Progenitor cell of endocrine pancreas (in vitro differentiated cells): ENCODE measurements at places on chromosomes 11 and 22. TPM values are rescaled to one million over a fixed set of nuclear protein-coding genes. Genes with fewer than 3 reads are reported as not detected.

DNA sequence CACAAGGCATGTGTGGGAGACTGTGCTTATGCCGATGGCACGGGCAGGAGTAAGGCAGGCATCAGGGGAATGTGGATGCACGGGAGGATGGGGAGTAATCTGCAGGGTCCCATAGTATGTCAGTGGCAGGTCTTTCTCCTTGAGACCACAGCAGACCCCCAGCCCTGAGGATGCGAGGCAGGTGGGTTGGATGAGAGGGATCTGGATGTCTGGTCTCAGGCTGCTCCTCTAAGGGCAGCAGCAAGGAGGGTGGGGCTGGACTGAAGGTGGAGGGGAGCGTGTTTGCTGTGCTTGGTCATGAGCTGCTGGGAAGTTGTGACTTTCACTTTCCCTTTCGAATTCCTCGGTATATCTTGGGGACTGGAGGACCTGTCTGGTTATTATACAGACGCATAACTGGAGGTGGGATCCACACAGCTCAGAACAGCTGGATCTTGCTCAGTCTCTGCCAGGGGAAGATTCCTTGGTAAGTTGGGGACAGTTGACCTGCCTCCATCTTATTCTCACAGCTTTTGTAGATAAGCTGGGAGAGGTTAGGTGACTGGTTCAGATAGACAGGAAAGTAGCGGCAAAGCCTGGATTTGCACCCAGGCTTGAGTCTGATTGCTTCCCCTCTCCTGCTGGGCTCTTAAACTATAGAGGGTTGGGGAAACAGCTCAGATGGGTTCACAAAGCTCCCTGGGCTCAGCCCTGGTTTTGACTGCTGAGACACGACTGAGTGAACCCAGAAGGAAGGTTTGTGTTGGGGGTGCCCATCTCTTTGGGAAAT is at the start of gene APOL1:
Gene APOL1 (plus strand): TSS at position 380 of the 769 bp plus-strand sequence. CDS start 1,823 bp downstream, outside the sequence.
- no peaks in the 10 kb centered on the region for H3K4me1 ChIP-seq
- H3K27me3 ChIP-seq = no peaks in the 10 kb centered on the region
- no peak for DNase-seq
- no peak within 1 kb of the TSS for H3K4me3 ChIP-seq

GRCh38 chr11:59183771-59184170 is 11.8 kb downstream of the DTX4 start:
- peaks cover 46% of the 10 kb centered on the region for H3K36me3 ChIP-seq
- H3K27me3 ChIP-seq = no peaks in the 10 kb centered on the region
- peak overlapping the region; percentile 62 for H3K27ac ChIP-seq
- H3K4me1 ChIP-seq = peaks cover 45% of the 10 kb centered on the region
- no peak for DNase-seq
- no peak overlapping the region for H3K4me3 ChIP-seq

GRCh38 chr11:104594228-104594958 is 303.9 kb downstream of the CASP12 start:
- no peak overlapping the region for H3K27ac ChIP-seq
- H3K4me3 ChIP-seq = no peak overlapping the region
- no peaks in the 10 kb centered on the region for H3K27me3 ChIP-seq
- no peak for DNase-seq

DNA sequence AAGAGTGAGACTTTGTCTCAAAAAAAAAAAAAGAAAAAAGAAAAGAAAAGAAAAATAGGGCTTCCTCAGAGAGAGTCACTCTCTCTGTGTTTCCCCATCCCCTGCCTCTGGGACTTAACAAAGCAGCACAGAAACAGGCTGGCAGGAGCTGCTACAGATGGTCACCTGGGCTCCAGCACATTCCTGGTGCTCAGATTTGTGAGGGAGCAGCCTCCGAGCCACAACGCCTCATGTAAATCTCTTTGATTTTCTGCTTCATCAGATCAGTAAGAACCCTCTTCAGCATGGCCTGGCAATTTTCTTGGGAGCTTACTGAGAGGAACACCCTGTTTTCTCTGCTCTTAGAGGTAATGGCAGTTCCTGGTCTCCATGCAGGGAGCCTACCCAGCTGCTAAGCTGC is 15.2 kb upstream of the LDHA start:
- H3K27ac ChIP-seq = no peak overlapping the region

GRCh38 chr11:16587670-16588069 is 150.8 kb upstream of the C11orf58 start:
- H3K4me3 ChIP-seq = no peak overlapping the region
- no peaks in the 10 kb centered on the region for H3K4me1 ChIP-seq
- no peak for DNase-seq
- H3K27ac ChIP-seq = no peak overlapping the region
- no peaks in the 10 kb centered on the region for H3K36me3 ChIP-seq

DNA sequence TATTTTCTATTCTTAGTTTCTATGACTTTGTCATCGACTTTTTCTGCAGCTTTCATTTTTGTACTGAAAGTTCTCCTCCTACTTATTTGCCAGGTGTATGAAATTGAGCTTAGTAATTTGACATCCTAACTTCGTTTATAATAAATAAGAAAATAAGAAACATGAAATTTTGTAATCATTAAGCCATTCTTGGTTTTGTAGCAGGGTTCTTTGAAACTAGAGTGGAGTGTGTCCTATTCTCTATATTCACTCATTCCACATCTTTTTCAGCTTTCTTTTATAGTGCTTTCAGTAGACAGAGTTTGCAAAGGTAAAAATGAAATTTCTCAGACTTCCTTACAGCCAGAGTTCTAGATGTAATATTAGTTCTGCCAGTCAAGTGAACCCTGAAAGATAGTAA is 47.8 kb downstream of the FANCF start:
- H3K27me3 ChIP-seq = no peaks in the 10 kb centered on the region
- no peaks in the 10 kb centered on the region for H3K4me1 ChIP-seq
- no peak overlapping the region for H3K4me3 ChIP-seq
- H3K36me3 ChIP-seq = no peaks in the 10 kb centered on the region

GRCh38 chr11:10715571-10715970 is 22.0 kb upstream of the IRAG1 start:
- DNase-seq = no peak
- no peak overlapping the region for H3K27ac ChIP-seq
- H3K36me3 ChIP-seq = no peaks in the 10 kb centered on the region
- H3K27me3 ChIP-seq = no peaks in the 10 kb centered on the region

- no peaks in the 10 kb centered on the region for H3K27me3 ChIP-seq
- H3K4me3 ChIP-seq = no peak overlapping the region
- H3K36me3 ChIP-seq = peaks cover 15% of the 10 kb centered on the region
- no peaks in the 10 kb centered on the region for H3K4me1 ChIP-seq
These were observed 5.1 kb downstream of the IL18BP start for GRCh38 chr11:72003776-72004171.

GRCh38 chr11:79259800-79260199 is 181.0 kb downstream of the TENM4 start:
- H3K4me1 ChIP-seq = no peaks in the 10 kb centered on the region
- DNase-seq = no peak
- H3K36me3 ChIP-seq = no peaks in the 10 kb centered on the region
- no peak overlapping the region for H3K27ac ChIP-seq

GRCh38 chr11:69319255-69320106 is 25.5 kb downstream of the MYEOV start:
- H3K27ac ChIP-seq = no peak overlapping the region
- no peak for DNase-seq
- no peaks in the 10 kb centered on the region for H3K36me3 ChIP-seq
- peaks cover 3% of the 10 kb centered on the region for H3K27me3 ChIP-seq
- H3K4me1 ChIP-seq = no peaks in the 10 kb centered on the region

DNA sequence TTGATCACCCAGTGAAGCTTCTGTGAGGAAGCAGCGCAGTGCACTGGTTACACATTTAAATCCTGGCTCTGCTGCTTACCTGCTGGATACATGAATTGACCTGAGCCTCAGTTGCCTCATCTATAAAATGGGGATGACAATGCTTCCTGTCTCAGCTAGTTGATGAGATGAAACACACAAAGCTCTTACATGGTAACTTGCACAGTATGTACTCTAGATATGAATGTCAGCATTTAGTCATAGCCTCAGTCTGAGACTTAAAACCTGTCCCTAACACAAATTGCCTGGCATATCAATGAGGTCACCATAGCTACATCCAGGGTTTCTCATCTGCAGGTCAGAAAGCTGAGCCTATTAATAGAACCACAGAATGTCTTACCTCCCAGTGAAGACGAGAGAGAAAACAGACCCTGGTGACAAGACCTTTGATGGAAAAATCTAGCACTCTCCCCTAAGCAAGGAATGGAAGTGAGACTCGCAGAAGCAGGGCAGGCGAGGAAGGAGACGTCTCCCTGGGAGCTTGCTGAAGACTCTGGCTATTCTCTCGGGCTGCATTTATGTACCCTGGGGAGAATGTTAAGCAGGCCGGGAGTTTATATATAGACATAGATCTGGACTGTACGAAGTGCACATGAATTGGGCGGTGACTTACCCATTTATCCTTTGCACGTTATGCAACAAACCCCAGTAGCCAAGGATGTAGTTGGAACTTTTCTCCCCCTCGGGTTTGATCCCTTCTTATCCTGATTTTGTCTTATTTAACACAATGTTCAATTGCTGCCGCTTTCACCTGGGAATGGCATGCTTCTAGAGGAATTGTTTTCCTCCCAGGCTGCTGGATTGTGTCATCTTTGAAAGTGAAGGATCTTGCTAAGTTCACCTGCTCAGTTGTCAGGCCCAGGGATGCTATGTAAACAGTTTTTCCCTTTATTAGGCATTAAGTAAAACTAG is 18.0 kb downstream of the SDHAF2 start:
- no peak overlapping the region for H3K4me3 ChIP-seq
- H3K27me3 ChIP-seq = no peaks in the 10 kb centered on the region
- DNase-seq = no peak
- H3K4me1 ChIP-seq = peaks cover 4% of the 10 kb centered on the region
- H3K27ac ChIP-seq = no peak overlapping the region

DNA sequence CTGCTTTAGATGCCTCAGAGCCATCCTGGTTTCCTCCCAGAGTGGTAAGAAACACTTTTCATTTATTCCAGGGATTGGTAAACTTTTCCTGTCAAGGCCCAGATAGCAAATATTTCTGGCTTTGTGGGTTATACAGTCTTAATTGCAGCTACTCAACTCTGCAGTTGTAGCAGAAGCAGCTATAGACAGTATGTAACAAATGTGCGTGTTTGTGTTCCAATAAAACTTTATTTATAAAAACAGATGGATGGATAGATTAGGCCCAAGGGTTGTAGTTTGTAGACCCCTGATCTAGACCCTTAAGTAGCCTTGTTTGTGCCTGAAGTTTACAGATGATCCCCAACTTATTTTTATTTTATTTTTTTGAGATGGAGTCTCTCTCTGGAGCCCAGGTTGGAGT is 17.9 kb downstream of the NNMT start:
- no peaks in the 10 kb centered on the region for H3K36me3 ChIP-seq
- H3K27ac ChIP-seq = no peak overlapping the region
- H3K4me3 ChIP-seq = no peak overlapping the region

DNA sequence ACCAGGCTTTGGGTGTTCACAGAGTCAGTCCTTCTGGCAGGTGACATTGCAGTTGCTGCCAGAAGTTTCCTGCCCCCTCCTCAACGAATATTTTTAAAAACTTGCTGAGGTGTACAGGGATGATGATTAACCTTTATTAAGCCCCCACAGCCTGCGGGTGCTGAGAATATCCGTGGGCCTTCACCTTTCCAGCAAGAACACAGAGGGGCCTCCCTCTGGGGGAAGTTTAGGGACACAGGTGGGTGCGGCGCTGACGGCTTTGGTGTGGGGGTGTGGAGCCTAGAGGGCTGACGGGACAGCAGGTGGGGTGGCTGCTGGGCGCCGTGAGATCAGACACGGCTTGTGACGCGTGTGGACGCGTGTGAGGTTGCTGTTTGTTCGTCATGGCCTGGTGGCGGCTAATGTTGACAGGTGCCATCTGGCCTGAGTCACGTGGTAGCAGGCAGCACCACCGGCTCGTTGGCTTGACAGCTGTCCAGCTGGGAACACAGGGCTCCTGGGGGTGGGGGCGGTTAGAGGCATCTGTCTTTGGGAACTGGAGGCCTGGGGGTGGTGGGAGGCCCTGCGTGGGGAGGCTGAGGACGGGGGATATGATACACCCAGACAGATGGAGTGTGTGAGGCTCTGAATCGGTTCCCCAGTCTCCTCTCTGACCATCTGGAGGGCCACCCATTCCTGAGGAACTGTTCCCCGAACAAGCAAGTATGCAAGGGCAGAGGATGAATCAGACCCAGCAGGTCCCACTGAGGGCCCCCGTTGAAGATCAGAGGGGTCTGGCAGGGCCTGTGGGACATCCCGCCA is 12.5 kb upstream of the LRRC10B start:
- no peak overlapping the region for H3K27ac ChIP-seq
- H3K4me3 ChIP-seq = no peak overlapping the region
- no peaks in the 10 kb centered on the region for H3K4me1 ChIP-seq
- no peaks in the 10 kb centered on the region for H3K36me3 ChIP-seq
- no peak for DNase-seq

DNA sequence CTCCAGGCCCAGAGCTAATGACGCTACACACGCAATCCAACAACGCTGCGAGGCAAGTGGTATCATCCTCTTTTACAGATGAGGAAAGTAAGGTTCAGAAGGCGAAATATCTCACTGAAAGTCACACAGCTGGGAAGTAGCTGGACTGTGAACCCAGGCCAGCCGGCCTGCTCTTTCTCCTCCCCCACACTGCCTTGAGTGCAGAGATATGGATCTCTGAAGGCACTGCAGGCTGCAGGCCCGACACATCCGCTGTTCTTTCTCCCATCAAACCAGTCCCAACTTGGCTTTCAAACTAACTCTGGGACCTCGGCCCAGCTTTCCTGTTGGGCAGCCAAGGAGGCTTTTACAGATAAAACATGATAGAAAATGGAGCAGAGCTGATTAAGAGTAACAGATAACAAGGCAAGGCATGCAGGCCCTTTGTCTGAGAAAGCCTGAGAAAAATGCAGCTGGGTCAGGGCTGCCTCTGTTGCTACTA is 64.0 kb upstream of the PTPRJ start:
- peaks cover 14% of the 10 kb centered on the region for H3K4me1 ChIP-seq
- no peak overlapping the region for H3K4me3 ChIP-seq
- H3K27me3 ChIP-seq = no peaks in the 10 kb centered on the region
- peak overlapping the region; percentile 82 for H3K27ac ChIP-seq
- DNase-seq = no peak

GRCh38 chr22:31814942-31815341 is 61.1 kb downstream of the DEPDC5 start:
- H3K27me3 ChIP-seq = no peaks in the 10 kb centered on the region
- DNase-seq = no peak
- peaks cover 9% of the 10 kb centered on the region for H3K4me1 ChIP-seq
- no peak overlapping the region for H3K4me3 ChIP-seq
- no peak overlapping the region for H3K27ac ChIP-seq

GRCh38 chr11:65700399-65700798 is 11.7 kb upstream of the KAT5 start:
- H3K27ac ChIP-seq = no peak overlapping the region
- no peak overlapping the region for H3K4me3 ChIP-seq
- H3K36me3 ChIP-seq = no peaks in the 10 kb centered on the region

Gene APOL4
- not detected in 2 replicates for total RNA-seq

Gene DEPDC7
- total RNA-seq = 1.7 and 2.1 TPM in 2 replicates

Gene KRTAP5-8
- total RNA-seq = 0.24 TPM in 1 of 2 replicates, not detected in the other

Gene OVOL1
- 12.4 and 12.7 TPM in 2 replicates for total RNA-seq

Gene SUSD2
- 0.75 and 0.79 TPM in 2 replicates for total RNA-seq

Gene DCHS1
- 54.7 and 61.4 TPM in 2 replicates for total RNA-seq

Gene CALCB
- total RNA-seq = not detected in 2 replicates

Gene LRFN4
- 19.6 and 20.2 TPM in 2 replicates for total RNA-seq
